ENCODE measurements at places on chromosomes 5 and 9.

GRCh38 chr5:115363879-115364278 lies 67.4 kb upstream of the CCDC112 start:
- no peak for DNase-seq

GRCh38 chr9:107137495-107138202 lies 145.4 kb upstream of the RAD23B start:
- peak; percentile 37 for DNase-seq

GRCh38 chr9:33101104-33101951 lies 24.9 kb upstream of the SMU1 start:
- peak; percentile 18 for DNase-seq

- no peak for DNase-seq
These were observed 36.2 kb downstream of the UNC5A start for GRCh38 chr5:176846335-176847140.

GRCh38 chr5:42638972-42639371 lies 117.6 kb upstream of the CCDC152 start:
- DNase-seq: no peak

DNA sequence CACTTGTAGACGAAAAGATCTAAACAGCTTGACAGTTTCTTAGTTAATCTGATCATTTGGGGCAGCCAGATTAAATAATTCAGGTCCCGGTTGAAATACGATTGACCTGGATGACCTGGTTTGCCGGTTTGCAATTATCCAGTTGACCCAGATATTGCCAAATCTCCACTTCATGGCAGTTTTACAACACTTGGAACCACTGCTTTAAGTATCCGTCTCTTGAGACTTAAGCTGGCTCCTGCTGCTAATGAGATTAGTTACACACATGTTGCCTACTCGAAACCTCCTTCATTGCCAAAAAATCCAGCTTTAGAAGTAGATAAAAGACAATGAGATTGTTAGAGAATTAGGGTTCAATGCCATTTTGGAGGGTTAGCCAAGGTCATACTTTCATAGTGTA lies 136.2 kb upstream of the HAPLN1 start:
- DNase-seq: no peak

DNA sequence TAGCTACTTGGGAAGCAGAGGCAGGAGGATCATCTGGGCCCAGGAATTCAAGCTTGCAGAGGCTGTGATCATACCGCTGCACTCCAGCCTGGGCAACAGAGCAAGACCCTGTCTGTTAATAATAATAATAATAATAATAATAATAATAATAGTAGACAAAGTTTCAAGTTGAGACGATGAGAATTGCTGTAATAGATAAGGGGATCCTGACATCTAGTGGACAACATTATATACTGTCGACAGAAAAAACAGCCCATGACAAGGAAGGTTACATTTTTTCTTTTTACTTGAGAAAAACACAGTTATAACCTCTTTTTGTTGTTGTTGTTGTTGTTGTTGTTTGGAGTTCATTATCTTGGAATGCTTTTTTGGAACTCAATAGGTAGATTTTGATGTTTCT lies 35.3 kb downstream of the NDFIP1 start:
- DNase-seq: peak; percentile 48

DNA sequence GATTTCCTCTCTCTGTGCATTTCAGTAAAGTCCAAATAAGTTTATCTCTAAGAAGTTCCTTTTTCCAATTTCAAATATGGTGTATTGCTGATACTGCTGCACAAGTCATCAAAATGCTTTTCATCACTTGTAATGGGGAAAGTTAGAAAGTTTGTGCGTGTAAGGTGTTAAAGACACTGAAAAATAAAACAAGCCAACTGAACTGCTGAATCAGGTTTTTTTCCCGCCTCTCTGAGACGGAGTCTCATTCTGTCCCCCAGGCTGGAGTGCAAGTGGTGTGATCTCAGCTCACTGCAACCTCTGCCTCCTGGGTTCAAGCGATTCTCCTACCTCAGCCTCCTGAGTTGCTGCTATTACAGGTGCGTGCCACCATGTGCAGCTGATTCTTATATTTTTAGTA lies 400.9 kb downstream of the LRRC70 start:
- DNase-seq: no peak

GRCh38 chr9:73219985-73220626 lies 68.4 kb downstream of the ANXA1 start:
- no peak for DNase-seq

DNA sequence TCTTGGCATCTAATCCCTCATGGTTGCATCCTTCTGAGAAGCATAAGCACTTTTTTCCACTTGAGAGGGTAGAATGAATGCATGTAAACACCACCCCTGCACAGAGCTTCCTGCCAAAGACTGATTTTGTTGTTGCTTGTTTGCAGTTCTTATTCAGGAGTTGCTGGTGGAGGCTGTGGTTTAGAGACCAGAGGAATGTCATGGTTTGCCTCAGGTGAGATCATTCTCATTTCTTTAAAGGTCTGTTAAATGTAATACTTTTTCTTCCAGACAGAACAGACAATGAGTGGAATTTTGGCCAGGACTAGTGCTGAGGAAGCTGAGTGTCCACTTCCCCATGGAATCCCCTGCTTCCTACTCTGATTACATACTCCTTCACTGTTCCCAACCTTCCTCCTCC lies 3.2 kb upstream of the TNC start:
- no peak for DNase-seq

DNA sequence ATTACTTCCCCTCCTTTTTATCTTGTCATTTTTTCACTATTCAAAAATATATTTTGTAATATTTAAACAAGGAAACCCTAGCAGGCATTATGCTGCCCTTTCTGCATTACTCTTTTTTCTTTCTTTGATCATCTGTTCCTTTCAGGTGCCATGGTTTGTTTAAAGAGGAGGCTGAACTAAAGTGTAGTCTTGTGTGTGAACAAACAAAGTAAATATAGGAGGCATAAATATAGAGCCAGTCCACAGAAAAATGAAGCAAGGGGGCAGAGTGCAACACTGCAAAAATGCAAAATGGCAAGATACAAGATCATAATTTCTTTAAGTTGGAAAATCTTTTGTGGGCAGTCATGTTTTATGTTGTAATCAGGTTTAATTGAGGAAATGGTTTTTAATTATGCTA lies 947.3 kb upstream of the COX7C start:
- DNase-seq: no peak

- DNase-seq: peak; percentile 22
These were observed 1141.0 kb downstream of the CDH12 start for GRCh38 chr5:21711866-21712758.

DNA sequence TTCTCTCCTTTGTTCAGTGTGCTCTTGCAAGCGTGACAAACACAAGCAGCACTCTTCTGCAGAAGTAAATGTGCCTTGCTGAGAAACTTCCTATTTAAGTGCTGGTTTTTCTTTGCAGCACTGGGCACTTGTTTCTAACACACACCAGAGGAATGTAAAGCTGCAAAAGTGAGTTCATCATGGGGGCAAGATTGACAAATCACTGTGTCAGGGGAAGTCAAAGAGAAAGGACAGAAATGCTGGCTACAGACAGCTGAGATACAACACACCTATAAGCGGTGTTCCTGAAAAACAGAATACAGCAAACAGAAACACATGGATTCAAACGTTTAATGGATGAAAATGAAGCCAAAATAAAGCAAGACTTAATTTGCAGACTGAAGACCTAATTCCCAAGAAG lies 19.6 kb downstream of the ROR2 start:
- DNase-seq: no peak

- peak; percentile 76 for DNase-seq
These were observed 17.0 kb downstream of the CAMK2A start for GRCh38 chr5:150272531-150272930.

DNA sequence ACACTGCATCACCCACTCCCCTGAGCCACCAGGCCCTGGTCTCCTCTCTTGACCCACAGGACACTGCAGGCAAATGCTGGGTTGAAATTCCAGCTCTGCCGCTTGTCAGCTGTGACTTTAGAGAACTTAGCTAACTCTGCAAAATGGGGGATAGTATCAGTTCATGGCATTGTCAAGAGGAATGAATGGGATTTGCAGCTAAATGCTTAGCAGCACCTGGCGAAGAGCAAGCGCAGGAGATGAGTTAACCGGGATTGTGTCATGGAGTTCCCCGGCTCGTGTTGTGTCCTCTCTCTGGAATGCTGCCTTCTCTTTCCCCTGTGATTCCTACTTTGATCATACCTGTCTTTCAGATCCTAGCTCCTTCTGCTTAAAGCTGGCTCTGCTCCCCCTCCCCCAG lies 67.1 kb downstream of the DAB2IP start:
- no peak for DNase-seq

DNA sequence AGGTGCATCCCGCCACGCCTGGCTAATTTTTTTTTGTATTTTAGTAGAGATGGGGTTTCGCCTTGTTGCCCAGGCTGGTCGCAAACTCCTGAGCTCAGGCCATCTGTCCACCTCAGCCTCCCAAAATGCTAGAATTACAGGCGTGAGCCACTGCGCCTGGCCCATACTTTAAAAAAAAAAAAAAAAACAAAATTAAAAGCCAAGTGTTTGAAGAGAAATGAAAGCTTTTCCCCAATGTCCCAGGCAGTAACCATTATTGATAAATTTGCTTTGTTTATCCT lies 9.5 kb downstream of the PRRC2B start:
- DNase-seq: no peak

- no peak for DNase-seq
These were observed 120.2 kb downstream of the ICE1 start for GRCh38 chr5:5542654-5543053.

- no peak for DNase-seq
These were observed 126.6 kb upstream of the IL12B start for GRCh38 chr5:159456722-159457465.

DNA sequence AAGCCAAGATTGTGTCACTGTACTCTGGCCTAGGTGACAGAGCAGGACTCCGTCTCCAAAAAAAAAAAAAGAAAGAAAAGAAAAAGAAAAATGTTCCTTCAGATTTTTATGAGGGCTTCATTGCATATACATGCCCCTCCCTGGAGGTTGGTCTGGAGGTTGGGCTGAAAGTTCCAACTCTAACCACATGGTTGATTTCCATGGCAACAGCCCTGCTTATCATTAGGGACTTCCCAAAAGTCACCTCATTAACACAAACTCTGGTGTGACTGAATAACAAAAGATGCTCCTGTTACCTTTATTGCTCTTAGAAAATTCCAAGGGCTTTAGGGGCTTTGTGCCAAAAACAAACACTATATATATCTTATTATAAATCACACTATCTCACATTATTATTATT lies 113.8 kb downstream of the TMC1 start:
- no peak for DNase-seq

- no peak for DNase-seq
These were observed 7.9 kb downstream of the TMEM38B start for GRCh38 chr9:105702207-105702606.

DNA sequence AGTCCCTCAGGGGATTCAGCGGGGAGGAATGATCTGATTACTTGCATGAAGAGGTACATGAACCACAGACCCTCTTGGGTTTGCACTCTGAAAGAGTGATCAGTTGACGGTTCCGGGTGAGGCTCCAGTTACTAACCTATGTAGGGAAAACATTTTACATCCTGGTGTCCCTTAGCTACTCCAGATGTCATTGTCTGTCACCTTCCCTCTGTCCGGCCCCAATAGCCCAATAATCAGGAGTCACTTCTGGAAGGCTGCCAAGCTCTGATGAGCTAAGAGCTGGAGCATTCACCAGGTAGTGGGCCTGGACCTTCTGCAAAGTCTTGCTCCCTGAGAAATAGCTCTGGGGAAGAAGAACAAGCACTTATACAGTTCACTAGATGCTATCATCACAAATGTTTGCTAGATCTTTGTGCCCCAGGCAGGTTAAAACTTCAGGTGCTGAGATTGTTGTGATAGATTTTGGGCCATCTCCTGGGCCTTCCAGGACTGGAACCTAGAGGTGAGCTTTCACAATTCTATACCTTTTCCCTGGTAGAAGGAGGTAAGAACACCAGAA lies 64.5 kb downstream of the ENTREP1 start:
- DNase-seq: no peak

All from pons (tissue), 1 donor.